ENCODE measurements at places on chromosomes 16 and 17.

DNA sequence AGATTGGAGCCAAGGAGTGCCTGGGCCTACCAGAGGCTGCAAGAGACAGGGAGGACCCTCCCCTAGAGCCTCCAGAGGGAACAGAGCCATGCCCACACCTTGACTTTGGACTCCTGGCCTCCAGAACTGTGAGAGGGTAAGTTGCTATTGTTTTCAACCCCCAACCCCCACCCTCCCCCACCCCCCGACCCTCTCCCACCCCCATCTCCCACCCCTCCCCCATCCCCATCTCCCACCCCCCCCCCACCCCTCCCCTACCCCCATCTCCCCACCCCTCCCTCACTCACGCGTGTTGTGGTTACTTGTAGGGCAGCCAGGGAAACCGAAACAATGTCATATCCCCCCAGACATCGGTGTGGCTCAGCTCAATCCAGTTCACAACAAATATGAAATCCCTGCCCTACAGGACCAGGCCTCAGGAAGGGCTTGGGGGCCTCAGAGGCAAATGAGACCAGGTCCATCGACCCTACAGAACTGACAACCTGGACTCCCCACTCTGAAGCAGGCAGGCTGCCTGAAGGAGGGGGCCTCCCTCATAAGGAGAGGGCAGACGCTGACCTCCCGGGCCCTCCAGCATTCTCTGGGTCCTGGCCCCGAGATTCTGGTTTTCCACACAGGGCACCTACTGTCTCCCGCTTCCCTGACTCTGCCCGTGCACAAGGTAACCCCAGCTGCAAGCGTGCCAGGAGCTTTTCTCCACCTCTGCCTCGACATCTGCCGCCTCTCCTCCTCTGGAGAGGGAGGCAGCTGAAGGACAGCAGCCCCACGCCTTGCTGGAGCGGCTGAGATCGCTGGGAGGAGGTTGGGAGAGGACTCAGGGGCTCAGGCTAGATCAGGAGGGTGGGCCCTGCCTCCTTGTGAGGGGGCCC is 3.0 kb upstream of the ZCCHC14 start:
- no peak for DNase-seq

- DNase-seq, result no peak
Observed at GRCh38 chr16:82990155-82990554, 363.4 kb downstream of the CDH13 start.

- no peak for DNase-seq
Observed at GRCh38 chr17:77649717-77650211, 308.7 kb upstream of the TNRC6C start.

- DNase-seq, result no peak
Observed at GRCh38 chr16:89973654-89974335, 25.2 kb downstream of the DEF8 start.

DNA sequence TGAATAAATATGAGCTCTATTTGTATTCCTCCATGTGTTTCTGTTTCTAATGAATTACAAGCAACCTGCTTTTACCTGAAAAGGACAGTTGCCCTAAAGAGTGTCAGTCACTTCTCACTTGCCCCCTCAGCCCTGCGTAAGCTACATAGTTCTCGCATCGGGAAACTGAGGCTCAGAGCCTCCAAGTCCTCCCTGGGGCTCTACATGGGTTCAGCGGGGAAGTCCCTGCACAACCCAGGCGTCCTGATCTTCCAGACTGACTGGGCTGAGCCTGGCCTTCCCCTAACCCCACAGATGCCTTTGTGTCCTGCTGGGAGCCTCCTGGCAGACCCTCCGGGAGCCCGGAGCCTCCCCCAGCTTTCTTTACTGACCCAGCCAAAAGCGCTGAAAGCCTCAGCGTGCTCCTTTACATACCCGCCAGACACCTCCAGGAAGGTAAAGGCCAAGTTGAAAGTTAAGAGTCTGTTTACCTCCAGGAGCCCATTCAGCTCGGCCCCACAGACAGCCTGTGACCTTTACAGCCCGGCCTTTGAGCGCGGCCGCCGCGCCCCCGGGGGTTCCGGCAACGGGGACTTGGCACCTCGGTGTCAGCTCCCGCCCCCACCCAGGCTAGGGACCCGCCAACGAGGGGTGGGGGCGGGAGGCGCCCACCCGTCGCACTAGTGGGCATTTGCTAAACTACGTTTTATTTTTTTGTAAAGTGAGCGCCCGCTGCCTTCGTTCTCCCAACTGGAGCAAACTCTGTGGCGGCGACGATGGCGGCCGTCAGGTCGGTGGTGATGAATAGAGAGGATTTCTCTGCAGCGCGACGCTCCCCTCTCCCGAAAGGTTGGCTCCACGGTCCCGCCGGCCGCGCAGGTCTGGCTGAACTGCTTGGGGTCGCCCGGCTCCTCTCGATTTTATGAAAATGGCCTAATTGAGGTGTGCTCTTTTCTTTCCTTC is 4.4 kb upstream of the HOXB13 start:
- DNase-seq, result no peak

GRCh38 chr17:81060416-81060815 is 25.5 kb downstream of the BAIAP2 start:
- DNase-seq, result no peak

DNA sequence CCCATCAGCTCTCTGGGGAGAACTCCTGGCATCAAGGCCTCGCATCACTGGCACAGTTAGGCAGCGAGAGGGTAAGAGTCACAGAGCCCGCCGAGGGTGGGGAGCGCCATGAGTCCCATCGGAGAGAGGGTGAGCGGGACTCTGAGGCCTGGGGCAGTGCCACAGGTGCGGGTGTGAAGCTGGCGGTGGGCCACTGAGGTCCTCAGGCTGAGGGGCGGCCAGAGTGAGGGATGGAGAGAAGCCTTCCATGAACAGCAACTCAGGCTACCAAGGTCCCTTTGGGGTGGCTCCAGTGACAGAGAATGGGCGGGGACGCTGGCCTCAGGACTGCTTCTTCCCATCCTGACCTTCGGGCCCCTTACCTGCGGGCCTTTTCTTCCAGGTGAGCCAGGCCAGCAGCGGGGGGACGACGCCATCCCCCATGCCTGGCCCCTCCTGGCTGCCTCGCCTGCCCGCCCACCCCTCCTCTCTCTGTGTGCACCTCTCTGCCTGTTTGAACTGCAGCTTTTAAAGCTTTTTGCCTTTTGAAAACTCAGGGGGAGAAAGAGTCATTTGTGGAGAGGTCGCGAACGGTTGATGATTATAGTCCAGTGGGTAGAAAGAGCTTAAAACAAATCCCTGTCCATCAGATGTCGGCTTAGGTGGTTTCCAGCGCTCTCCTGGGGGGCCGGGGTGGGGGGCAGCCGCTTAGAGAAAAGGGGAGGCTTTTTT is 149.3 kb upstream of the GSE1 start:
- no peak for DNase-seq

GRCh38 chr17:73612031-73612472 is 32.2 kb downstream of the SDK2 start:
- no peak for DNase-seq
